ENCODE measurements at places on chromosomes 5 and 9. TPM values are rescaled to one million over a fixed set of nuclear protein-coding genes. Genes with fewer than 3 reads are reported as not detected.
A peak's percentile ranks its signal among the peaks of the same experiment; 100 is the strongest.

- DNase-seq = no peak
These were observed 16.7 kb downstream of the EQTN start for GRCh38 chr9:27280249-27280648.

DNA sequence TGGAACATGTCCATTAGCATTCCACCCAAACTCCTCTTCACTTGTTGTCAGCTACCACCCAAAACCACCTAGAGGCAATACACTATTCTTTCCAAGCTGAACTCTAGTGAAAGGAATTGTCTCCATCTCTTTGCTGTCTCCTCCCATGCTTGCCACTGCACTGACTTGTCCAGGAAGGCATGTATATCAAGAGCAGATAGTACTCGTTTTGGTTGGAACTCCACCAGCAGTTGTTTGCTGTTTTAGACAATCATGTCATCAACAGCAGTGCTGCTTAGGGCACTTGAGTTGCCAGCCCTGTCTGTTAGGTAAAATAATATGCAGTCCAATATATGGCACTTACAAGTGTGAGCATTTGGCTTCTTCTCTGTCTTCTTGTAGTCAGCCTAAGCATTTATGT, 80.0 kb upstream of the SAP30L start:
- no peak for DNase-seq

DNA sequence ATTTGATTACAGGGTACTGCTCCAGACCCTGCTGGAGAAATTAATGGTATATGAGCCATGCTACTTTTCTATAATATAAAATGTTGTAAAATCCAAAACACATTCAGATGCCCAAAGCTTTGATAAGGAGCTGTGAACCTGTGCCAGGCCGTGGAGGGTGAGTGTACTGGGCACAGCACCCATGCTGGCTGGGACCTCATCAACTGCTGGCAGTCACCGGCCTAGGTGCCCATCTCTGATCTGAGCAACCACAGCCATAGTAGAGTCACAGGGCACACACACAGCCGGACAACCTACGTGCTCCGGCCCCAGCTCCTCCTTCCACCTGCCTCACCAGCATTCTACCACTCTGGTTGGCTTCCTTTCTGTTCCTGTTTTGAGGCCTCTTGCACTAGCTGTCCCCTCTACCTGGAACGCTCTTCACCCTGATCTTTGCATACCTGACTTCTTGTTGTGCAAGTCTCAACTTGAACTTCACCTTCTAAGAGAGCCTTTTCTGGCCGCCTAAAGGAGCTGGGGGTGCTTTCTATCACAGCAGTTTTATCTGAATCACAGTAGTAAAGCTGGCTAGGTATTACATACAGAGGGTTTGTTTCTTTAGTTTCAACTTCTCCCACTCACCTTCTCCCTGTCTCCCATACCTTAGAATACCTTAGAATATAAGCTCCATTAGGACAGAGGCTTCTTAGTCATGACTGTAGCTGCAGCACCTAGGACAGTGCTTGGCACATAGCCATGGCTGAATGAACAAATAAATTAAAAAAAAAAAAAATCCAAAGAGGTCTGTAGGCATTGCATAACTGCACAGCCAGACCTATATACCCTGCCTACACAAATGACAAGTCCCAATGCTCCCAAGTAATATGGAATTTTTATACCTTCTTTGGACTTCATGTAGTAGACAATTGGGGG, 51.7 kb downstream of the MED27 start:
- no peak for DNase-seq

GRCh38 chr5:180343831-180344695, 9.1 kb downstream of the GFPT2 start:
- DNase-seq = no peak

DNA sequence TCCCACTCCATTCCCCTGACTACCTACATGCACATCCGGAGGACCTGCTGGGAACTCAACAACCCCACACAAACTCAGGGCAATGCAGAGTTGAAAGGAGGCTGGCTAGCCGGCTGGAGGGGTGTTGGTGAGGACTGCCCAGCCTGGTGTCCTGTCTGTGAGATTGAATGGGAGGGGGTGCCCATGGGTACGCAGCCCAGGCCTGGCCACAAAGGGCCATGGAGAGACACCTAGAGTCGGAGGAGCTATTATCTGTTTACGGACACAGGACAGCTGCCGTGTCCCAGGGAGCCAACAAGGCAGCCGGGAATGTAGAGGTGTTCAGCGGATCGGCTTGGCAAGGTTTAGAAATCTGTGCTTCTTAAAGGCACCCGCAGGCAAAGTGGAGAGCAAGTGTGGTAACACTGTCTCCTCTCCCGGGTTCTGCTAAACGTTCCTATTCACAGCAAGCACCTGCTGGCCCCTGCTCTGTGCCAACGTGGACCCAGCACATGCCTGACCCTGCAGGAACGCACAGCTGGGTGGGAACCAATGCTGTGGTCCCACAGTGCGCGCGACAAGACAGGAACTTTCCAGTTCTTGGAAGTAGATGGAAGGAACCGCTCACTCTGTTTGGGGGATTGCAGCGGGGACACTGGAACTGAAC, 166.7 kb downstream of the DAB2IP start:
- no peak for DNase-seq

GRCh38 chr5:175544108-175544511, 65.8 kb downstream of the SFXN1 start:
- no peak for DNase-seq

DNA sequence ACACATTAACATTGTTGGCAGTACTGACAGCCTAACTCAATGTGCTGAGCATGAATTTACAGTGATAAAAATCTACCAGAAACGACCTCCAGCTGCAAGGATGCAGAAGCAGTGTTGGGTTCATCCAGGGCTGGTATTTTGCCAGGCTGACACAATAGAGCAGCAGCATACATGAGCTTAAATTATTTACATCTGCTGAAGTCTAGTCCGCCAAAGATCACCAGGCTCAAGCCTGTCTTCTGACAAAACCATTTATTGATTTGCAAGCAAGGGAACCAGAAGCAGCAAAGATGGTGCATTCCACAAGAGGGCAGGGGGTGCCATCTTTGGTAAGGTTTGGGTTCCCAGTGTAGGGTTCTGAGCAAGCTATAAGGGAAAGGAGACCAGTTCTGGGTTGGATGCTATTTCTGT, 8.7 kb upstream of the C5orf34 start:
- no peak for DNase-seq

- no peak for DNase-seq
These were observed 10.3 kb upstream of the ROPN1L start for GRCh38 chr5:10431415-10431814.

GRCh38 chr5:149271195-149271715, 404 bp upstream of the AFAP1L1 start:
- DNase-seq = no peak

DNA sequence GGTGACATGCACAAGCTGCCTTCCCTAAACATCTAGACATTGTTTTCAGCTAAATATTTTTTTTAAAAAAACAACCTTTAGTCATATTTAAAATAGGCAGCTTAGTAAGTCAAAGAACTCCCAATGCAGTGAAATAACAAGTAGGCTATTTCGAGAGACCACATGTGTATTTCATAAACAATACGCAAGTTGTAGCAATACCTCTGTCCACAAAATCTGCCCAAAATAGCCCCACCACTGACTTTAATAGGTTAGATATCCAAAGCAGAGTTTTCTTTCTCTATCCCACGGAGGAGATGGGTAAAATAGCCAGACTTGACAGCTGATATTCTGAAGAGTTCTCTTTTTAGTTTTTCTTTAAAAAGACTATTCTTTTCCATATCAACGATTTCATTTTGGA, 1.2 kb downstream of the SLC24A2 start:
- DNase-seq = no peak

GRCh38 chr5:1502046-1502736, 21.6 kb downstream of the LPCAT1 start:
- no peak for DNase-seq

DNA sequence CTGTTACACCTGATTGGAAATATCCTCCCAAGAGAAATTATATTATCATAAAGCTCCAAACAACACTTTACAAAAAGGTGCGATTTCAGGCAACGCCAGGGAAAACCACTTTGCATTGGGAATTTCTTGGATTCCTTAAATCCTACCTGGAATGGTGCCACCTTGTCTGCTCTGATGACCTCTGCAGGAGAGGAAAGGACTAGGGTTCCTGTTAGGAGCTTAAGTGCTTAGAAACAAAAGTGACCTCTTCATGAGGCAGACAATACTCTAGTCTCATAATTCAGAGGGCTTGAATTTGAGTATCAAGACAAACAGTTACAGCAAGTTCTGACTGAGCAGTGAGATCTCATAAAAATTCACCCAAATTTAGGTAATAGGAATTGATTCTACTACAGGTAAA, 33.9 kb upstream of the GLIS3 start:
- no peak for DNase-seq

DNA sequence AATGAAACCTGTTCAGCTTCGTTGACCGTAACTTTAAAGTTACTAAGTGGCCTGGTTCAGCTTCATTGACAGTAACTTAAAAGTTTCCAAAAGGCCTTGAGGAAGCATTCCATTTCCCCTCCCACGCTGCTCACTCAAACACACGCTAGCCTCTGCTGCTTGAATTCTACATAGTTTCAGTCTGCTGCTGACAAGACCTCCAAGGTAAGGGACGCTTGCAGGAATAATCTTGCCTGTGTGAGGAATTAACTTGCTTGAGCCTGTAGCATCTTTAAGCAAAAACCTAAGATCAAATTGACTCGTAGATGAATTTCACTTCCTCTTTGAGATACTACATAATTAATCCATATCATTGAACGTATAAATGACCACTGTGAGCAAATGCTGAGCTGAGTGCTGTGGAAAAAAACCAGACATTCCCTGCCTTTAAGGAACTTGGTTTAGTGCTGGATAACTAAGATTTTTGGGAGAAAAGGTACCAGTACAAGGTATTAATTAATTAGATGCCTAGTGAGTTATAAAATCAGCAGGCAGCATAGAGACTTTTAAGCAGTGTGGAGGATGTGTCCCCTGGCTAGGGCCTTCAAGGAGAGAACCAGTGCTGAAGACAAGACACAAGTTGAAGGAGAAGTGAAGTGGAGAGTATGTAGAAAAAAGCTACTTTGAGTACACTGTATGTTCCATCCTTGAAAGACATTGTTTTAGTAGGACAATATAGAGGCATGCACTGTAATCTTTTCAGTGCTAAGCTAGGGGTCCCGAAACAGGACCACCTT, 39.2 kb downstream of the GRAMD2B start:
- peak; percentile 51 for DNase-seq

DNA sequence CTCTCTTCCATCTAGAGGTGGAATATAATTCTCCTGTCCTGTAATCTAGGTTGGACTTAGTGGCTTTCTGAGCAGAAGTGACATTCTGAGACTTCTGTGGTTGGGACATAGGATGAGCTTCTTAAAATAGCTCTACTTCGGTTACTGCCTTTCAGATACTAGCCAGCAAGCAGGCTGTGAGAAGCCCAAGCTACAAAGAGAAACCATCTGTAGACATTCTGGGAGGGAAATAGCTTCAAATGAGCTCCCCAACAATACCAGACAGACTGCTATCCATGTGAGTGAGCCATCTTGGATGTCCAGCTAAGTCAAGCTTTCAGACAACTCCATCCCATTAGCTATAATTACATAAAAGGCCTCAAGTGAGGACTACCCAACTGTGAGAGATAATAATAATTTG, 568.9 kb downstream of the DMRTA1 start:
- DNase-seq = no peak

- DNase-seq = no peak
These were observed 547.2 kb downstream of the CSNK1G3 start for GRCh38 chr5:124059200-124059599.

DNA sequence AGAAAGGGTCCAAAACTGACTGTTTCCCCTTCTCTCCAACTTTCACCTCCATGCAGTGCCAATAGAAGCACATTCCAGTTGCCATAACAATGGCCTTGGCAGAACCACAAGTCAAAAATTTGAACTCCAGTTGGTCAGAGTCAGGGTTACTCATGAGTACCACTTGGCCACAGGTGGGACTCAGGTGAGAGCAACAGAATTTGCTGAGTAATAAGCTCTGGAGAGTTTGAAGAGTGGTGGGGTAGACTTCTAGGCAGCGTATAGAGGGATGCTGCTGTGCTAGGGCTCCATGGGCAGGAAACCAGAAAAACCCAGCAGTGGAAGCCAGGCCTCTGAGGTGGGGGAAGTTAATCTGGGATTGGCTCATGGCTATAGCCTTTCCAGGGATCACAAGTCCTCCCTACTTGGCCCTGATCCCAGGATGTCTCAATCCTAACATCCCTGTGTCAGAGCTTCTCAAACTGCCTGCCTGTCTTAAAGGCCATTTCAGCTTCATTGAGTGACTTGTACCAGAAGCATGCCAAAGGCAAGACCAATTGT, 30.2 kb downstream of the SNX18 start:
- DNase-seq = no peak

DNA sequence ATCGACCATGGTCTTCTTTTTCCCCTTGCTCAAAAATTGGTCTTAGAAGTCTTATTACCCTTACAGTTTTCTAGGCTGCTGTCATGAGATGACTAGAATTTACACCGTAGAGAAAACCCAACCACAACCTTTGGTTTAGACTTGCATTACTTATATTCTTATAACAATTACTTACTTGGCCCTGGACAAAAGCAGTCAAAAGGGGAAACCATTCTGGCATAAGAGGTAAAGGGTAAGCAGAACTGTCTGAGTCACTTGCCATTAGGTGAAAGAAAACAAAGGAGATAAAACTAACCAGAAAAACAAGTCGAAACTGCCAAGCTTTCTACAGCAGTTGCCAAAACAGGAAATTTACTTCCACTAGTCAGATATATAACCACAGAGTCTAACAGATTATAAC, 17.9 kb downstream of the TMEM245 start:
- no peak for DNase-seq

GRCh38 chr5:32909207-32909606, 198.1 kb downstream of the NPR3 start:
- no peak for DNase-seq

- peak; percentile 30 for DNase-seq
These were observed 701 bp downstream of the PARP8 start for GRCh38 chr5:50667023-50667652.

GRCh38 chr9:73059247-73059646, 92.4 kb upstream of the ANXA1 start:
- DNase-seq = no peak

GRCh38 chr5:53246042-53246836, 136.7 kb upstream of the MOCS2 start:
- DNase-seq = no peak

Gene HCN1
- not detected for polyA plus RNA-seq

Gene COX7C
- 1,072 TPM for polyA plus RNA-seq

Gene QRFP
- 0.36 TPM for polyA plus RNA-seq

Gene CMBL
- polyA plus RNA-seq = 52.2 TPM

Gene CSNK1G3
- polyA plus RNA-seq = 35.6 TPM

Gene PCDHAC1
- 0.09 TPM for polyA plus RNA-seq

Gene FBLL1
- 0.66 TPM for polyA plus RNA-seq

Gene ZNF367
- 7.9 TPM for polyA plus RNA-seq

Gene CATSPER3
- polyA plus RNA-seq = 0.89 TPM
